ENCODE measurements at places on chromosomes 12 and 14. TPM values are rescaled to one million over a fixed set of nuclear protein-coding genes. Genes with fewer than 3 reads are reported as not detected.

RPGRIP1 gene
- 0.07 TPM for polyA plus RNA-seq

EPYC gene
- polyA plus RNA-seq, result not detected

DIO3 gene
- not detected for polyA plus RNA-seq

C14orf180 gene
- polyA plus RNA-seq, result not detected

ARID4A gene
- polyA plus RNA-seq, result 8.4 TPM

SLCO1B3 gene
- polyA plus RNA-seq, result not detected

KLRG1 gene
- 0.54 TPM for polyA plus RNA-seq

TCP11L2 gene
- 5.4 TPM for polyA plus RNA-seq

SRGAP1 gene
- polyA plus RNA-seq, result 5.6 TPM

KLHL33 gene
- not detected for polyA plus RNA-seq

SLC38A4 gene
- polyA plus RNA-seq, result 0.37 TPM

STAC3 gene
- 0.62 TPM for polyA plus RNA-seq

ANKRD13A gene
- polyA plus RNA-seq, result 73.1 TPM

EXOC3L4 gene
- polyA plus RNA-seq, result not detected
